Skin of body (tissue), 3 donors: ENCODE measurements at places on chromosomes 2 and 18.
A peak's percentile ranks its signal among the peaks of the same experiment; 100 is the strongest.

- DNase-seq, result no peak
Observed at GRCh38 chr2:181614874-181615638, 41.8 kb downstream of the CERKL start.

- DNase-seq, result no peak
Observed at GRCh38 chr18:23943903-23944624, 70.5 kb upstream of the TTC39C start.

DNA sequence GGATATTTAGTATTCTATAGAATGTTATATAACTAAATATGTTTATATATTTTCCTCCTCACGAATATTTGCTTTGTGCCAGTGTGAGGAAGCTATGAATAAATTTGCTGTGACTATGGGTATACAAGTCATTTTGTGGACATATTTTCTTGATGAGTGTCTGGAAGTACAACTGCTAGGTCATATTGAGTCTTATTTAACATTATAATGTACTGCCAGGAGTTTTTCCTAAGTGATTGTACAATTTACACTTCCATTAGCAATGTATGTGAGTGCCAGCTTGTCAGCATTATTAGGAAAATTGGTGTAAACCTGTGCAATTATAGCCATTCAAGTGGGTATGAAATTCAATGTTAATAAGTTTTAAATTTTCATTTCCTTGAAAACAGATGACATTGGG lies 1328.9 kb upstream of the TMEFF2 start:
- no peak for DNase-seq

DNA sequence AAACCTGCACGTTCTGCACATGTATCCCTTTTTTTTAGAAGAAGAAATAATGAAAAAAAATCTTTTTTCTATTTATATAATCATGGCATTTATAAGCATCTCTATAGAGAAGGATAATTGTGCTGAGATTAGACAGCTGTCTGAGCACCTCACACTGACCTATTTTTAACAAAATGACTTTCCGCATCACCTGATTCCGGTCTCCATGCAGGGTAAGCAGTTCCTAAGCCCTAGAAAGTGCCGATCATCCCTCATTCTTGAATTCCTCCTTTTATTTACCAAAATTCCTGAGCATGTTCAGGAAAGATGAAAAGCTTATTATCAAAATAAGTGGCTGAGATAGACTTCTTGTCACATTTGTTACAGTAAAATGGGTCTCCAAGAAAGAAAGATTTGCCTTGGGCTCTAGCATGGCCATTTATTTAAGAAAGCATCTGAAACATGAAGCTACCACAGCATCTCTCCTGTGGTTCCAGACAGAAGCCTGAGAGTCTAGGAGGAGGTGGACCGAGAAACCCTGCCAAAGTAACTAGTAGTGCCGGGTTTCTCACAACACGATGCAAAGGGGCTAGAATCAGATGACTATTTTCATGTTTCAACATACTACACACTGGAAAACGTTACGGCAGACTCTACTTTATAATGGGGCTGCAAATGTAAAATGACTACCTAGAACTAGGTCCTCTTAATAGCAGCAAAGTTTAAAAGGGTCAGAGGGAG lies 670 bp downstream of the GKN1 start:
- DNase-seq, result no peak

DNA sequence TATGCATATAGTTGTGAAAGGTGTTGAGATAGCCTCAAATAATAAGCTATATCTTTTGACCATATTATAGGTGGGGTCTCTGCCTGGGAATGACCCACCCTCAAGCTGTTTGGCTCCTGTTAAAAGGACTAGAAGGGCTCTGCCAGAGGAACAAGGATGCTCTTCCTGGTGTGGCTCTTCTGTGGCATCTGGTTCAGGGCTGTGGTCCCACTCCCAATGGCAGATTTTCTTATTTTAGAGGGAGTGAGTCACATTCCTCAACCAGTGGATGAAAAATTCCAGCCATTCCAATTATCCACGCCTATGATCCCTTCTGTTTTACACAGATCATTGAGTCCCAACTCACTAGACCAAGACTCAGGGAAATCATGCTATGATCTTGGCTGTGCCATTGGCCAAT lies 119.9 kb downstream of the PARD3B start:
- peak; percentile 31 for DNase-seq

GRCh38 chr2:217756375-217757107 lies 246.3 kb downstream of the TNS1 start:
- peak; percentile 51 for DNase-seq

- DNase-seq, result no peak
Observed at GRCh38 chr18:41905786-41906527, 49.1 kb upstream of the PIK3C3 start.

DNA sequence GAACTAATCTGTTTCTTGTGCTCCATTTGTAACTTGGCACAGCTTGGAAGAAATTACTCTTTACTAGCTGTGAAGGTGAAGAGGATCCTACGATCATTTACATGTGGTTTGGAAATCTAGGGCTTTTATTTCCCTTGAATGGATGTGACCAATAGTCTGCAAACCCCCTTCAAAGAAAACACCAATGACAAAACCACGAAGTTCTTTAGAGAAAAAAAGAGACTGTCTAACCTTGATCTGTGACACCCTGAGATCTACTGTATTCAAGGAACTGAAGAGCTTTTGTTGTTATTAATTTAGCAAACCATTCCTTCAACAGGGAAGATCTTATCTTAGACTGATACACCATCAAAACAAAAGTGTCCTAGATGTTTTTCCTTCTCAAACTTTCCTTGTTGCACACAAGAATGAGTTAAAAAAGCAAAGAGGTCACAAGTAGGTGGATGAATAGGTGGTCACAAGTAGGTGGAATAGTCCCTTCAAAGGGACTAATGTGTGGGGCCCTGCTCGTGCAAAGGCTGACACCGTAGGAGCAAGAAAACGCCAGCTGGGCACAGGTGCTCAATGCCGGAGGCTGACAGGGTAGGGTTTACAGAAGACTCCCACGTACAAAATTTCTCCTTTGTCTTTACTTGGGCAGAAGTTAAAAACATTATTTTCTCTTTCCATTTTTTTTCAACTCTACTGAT lies 95.6 kb upstream of the ITGB6 start:
- DNase-seq, result no peak

DNA sequence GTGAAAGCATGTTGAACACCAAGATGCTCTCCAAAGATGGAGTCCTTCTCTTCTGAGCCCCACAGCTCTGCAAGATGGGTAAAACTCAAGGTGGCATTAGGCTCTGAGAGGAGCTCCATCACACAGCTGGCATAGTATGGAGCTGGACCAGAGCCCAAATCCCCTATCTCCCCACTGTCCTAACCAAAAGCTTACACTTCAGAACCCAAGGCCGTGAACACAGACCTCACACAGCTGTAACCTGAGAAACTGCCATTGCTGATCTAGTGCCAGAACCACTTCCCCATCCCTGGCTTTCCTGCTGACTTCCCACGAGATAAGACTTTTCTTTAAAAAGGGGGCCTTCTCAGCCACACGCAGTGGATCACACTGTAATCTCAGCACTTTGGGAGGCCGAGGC lies 25.0 kb downstream of the TTC32 start:
- DNase-seq, result no peak

GRCh38 chr2:33073018-33073417 lies 126.3 kb downstream of the LTBP1 start:
- no peak for DNase-seq

DNA sequence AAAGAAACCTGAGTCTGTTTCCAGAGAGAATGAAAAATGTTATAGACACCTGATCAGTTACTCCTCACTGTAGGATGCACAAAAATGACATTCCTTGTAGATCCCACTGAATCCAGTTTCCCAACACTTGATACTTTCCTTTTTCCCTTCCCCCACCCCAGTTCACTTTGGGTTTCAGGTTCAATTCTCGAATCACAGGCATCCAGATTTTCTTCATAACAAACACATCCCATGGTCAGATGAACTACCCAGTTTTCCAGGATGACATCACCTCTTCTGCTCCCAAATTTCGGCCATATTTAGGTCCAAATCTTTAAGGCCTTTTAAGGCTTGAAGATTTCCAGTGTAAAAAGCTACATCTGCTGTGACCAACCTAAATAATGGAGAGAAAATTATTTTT lies 51.5 kb downstream of the UGP2 start:
- DNase-seq, result no peak

DNA sequence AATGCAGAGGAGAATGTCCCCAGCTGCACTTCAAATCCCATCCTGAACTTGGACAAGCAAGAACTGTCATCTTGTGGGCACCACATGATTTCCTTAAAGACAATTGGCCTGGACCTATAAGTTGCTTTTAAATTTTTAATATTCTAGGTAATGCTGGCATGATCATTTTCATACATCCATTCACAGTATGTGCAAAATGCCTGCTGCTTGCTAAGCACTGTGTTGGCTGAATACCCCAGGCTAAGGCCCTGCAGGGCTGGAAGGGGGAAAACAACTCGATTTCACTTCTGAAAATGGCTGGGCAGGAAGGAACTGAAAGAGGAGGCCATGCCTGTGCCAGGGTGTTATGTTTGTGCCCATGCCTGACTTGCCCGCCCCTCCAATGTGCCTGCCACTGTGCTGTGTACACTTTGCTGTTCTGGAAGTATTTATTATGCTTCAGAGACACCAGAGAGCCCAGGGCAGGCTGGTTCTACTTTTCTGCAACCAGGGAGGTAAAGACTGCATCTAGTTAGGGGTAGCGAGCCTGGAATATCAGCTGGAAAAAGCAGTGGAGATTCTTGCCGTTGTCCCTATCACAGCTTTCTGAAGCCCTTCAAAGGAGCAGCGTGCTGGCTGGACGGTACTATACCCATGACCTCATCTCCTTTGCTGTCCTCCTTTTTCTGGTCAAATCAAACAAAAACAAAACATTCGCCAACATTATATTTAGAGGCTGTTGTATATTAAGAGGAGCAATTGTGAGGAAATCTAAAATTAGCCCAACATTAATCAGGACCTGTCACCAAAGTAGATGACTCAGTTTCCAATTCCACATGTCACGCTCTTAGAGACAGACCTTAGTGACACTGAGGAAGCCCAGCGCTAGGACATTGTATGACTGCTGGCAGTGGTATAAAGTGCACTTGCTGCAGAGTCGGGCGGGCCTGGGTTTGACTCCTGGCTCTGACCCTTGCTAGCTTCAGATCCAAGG lies 158.1 kb downstream of the DDX1 start:
- no peak for DNase-seq

DNA sequence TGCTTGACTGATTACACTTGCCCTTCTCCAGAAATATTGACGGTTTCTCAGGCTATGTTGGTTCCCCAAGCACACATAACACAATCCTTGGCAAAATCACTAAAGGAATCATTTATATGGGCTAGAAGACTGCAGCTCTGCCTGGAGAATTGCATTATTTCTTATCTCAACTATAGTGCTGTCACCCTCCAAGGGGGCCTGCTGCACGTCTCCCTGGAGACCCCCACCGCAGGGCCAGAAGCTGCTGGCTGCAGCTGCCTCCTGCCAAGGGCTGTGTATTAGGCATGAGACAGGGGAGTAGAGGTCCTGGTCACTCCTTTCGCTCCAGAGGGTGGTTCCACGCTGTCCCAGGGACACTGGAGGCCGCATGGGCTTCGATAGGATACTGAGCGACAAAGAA lies 76.6 kb downstream of the LRRC30 start:
- DNase-seq, result no peak

DNA sequence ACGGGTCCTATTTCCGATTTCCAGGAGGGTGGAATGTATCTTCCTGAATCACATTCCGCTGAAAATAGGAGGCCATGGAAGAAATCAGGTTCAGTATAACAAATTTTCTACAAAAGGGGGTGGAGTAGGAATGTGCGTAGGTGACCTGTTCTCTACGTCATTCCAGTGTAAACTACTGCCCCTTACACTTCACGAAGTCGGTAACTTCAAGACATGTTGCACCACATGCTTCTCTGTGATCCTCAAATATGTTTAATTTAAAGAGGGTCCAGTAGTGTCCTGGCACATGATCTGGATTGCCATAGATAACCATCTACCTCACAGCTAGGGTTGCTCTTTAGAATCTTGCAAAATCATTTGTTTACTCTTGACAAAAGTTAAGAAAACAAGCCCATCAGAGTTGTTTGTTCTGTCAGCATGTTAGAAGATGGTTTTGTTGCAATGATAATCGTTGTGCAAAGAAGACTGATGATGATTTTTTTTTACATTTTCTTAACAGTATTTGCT lies 7.5 kb upstream of the CPS1 start:
- no peak for DNase-seq

GRCh38 chr2:240231838-240232244 lies 91.4 kb upstream of the OTOS start:
- no peak for DNase-seq

DNA sequence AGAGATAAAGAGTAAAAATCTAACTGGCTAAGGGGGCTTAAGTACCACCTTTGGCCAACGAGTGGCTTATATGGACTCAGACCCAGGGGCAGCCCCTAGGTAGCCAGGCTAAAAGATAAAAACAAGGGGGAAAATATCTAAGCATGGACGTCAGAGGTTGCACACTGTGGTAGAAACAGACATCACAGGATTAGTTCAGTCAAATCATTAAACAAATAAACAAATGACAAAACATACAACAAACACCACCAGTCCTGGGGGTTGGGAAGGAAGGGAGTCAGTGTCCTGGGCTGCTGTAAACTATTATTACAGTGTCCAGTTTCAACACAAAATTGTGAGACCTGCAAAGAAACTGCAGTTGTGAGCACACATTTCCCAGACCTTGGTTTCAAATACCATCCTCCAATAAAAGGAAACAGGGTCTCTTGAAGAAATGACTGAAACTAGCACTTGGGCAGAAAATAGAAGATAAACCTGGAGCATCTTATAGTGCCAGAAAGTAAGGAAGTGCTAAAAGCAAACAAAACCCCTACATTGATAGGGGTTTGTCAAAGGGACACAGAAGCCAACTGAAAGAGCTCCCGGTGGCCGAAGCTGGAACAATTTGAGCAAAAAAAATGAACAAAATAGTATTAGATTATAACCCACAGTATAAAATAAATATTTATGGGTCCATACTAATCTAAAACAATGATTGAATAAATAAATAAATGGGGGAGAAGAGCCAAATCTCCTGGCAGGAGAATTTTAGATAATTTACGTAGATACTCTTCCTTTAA lies 154.8 kb upstream of the KLF7 start:
- DNase-seq, result no peak

GRCh38 chr2:237567276-237568029 lies 1.1 kb downstream of the PRLH start:
- no peak for DNase-seq

DNA sequence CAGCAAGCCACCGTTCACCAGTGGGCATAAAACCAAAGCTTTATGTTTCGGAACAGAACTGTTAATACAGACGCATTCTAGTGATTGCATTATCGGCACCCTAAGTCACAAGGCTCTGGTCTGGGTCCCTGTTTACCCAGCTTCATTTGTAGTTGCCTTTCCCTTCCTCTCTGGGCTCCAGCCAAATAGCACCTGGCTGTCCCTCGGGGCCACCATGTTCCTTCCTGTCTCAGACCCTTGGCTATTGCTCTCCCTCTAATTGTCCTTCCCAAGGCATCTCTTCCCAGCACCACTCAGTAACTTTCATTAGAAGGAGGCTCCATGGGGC lies 75.3 kb downstream of the SDC1 start:
- DNase-seq, result no peak

DNA sequence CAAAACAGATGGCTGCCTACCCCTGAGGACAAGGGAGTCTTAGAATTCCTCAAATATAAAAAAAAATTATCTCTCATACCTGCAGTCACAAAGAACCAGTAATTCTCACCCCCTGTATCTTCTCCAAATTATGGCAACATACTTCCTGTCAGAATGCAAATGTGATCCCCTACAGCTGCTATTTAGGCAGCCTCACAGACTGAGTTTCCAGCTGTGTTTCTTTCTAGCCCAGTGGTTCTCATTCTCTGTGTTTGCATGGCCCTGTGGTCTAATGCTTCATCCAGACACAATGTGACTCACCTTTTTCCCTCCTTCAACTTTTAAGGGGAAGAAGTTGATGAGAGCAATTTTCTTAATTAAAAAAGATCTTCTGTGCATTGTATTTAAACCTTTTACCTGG lies 726.3 kb downstream of the TSN start:
- DNase-seq, result no peak
